Activated naive CD4-positive, alpha-beta T cell treated with anti-CD3 and anti-CD28 coated beads for 36 hours (primary cell): ENCODE measurements at places on chromosomes 1 and 21.

DNA sequence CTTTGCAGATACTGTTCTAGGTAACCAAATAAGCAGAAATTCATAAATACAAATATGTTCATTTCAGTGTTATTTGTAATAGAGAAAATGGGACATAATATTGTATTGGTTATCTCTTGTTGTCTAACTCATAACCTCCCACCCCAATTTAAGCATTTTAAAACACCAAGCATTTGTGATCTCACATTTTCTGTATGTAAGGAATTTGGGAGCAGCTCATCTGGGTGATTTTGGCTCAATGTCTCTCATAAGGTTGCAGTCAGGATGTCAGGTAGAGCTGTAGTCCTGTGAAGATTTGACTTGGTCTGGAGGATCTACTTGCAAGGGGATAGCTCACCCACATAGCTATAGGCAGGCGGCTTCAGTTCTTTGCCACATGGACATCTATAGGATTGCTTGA lies 29.5 kb downstream of the CEP350 start:
- no peak for DNase-seq

GRCh38 chr1:17839641-17840196 lies 84.6 kb downstream of the ACTL8 start:
- DNase-seq = no peak

DNA sequence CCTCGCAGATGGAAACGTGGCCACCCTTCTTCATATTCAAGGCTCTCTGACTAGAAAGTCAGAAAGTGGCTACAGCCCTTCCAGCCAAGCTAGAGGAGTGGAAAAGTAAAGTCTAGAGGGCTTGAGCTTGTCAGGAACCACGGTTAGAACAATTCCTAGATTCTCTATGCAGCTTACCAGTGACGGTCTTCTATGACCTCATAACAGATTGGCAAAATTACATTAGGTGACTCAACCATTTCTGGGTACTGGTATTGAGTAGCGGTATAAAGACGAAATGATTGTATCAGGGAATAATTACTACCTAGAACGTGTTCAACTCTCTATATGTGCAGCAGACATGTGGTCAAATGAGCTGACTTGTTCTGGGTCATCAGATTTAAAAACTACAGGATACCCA lies 155.0 kb upstream of the RUNX1 start:
- no peak for DNase-seq

DNA sequence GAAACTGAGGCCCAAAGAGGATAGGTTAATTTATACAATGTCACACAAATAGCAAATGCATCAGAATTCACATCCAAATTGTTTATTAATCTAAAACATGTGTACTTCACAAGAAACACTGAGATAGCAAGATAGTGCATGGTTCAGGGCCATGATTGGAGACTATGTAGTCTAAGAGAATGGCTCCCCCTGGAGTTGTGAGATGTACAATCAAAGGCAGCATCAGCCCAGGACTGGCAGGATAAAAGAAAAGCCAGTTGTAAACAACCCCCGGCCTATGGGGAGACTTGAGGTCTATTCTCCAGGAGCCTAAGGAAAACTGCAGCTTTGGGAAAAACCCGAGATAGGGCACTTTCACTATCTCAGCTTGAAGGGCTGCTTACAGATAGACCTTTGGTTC lies 511.0 kb downstream of the OMA1 start:
- DNase-seq = no peak

DNA sequence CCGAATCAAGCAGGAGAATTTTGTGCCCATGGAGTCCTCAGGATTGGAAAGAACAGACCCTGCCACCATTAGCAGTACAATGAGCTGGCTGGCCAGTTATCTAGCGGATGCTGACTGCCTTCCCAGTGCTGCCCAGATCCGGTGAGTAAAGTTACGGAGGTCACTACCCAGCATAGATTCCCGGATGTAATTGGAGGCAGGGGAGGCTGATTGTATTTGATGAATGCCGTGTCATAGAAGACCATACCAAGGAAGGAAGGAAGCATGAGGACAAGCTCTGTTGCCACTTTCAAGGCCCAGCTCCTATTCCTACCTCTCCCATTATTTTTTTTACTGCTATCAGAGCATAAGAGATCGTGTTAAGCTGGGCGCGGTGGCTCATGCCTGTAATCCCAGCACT lies 26.2 kb upstream of the VAMP3 start:
- no peak for DNase-seq

DNA sequence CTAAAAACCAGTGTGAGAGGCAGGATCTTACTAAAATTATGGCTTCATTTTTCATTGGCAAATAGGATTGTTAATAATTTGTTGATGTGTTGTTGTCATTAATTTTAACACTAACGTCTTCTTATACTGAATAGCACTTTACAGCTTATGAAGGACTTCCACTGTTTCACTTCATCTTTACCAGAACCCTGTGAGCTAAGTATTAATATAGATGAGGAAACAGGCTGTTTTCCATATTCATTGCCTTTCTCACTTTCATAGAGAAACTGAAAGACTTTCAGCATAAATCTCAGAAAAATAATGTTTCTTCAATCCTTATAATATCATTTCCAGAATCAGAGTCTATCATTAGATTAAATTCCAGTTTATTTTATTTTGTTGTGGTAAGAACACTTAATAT lies 8.5 kb downstream of the MAP10 start:
- no peak for DNase-seq

- no peak for DNase-seq
These were observed 115.7 kb downstream of the LIPI start for GRCh38 chr21:14095056-14095455.

DNA sequence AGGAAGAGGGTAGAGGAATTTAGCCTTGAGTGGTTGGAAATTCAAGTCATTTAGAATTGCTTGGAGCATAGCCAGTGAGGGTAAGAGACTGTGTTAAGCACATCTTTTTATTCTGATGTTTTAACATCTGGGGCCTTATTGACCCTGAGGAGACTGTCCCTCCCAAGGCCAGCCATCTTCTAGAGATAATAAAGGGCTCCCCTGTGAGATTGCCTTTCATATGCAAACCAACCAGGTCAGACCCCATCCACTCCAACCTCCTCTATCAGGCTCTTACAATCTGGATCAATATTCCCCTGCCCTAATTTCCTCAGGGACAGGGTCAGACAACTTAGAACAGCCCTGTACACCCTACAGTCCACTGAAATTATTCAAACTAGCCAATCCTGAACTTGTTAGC lies 93.8 kb downstream of the ATP1B1 start:
- DNase-seq = no peak

DNA sequence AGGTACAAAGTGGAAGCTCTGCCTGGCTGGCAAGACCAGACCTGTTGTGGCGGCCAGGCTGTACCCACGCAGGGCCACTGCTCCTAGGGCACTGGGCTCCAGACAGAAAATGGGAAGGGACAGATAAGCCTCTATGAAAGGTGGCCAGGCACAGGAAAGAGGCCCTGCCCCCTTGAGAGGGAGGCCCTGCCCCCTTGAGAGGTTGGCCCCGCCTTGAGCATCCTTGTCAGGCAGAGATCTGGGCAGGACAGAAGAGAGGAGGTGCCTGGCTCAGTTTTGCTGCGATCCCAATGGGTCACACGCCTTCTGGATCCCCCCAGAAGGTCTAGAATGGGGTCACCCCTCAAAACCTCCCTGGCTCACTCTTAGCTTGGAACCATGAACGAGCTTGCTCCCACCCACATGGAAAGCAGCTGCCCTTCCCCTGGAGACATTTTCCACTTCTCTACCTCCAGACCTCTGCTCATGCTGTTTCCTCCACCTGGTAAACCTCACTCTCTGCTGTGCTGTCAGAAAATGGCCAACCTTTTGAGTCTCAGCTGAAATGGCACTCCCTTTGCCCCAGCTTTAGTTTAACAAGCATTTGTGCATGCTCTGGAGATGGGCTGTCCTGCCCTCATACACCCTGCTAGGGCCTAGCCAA lies 17.5 kb upstream of the ECE1 start:
- no peak for DNase-seq

GRCh38 chr1:17717594-17718535 lies 37.3 kb upstream of the ACTL8 start:
- DNase-seq = no peak

DNA sequence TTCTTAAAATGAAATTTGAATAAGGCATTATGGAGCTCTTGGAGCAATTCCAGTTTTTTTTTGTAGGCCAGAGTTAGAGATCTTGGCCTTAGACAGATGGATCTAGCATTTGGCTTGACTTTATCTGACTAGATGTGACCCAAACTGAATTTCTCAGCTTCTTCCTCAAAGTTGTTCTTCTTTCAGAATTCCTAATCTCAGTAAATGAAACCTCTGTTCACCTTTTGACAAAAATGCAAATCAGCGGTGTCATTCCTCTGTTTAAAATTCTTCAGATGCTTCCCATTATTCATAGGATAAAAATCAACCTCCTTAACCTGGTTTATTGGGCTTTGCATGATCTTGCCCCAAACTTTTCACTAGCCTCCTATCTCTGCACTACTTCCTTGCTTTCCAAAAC lies 177.6 kb downstream of the RASAL2 start:
- DNase-seq = no peak

GRCh38 chr21:43771199-43771675 lies 4.9 kb downstream of the CSTB start:
- no peak for DNase-seq

DNA sequence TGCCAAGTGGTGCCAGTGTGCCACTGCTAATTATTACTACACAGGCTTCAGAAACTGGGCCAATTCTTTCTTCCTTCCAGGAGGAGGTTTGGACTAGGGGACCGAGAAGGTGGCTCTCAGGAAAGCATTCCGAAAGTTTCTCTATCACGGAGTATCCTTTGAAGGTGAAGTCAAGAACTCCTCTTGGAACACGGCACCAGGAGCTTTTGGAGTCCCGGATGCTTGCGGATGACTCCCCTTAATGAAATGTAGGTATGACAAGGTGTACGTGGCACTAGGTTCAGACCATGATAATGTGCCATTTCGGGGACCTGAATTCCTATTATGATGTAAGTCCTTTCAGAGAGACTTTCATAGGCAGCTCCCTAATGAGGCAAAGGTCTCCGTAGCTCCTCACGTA lies 634.1 kb downstream of the KIF26B start:
- no peak for DNase-seq

GRCh38 chr1:171397851-171398469 lies 84.0 kb downstream of the FMO4 start:
- DNase-seq = no peak
